CD4-positive, alpha-beta T cell treated with Interferon gamma for 1 hour (primary cell): ENCODE measurements at places on chromosomes 7 and 10.

- DNase-seq, result no peak
Measured at GRCh38 chr7:42690794-42691639, 220.9 kb downstream of the C7orf25 start.

DNA sequence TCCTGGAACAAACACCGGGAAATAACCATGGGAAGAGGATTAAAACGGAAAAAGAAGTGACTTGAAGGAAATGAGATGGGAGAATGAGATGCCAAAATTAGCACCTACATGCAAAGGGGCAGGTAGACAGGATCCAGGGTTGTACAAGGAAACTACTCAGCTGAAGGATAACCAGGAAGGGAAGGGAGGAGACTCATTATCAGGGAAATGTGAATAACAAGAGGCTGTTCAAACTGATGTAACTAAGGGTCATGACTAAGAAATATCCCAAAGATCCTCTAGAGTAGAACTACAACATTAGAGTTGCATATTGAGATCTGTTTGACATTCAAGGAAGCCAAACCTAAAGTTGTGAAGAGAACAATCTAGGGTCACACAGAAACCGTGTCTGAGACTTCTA is 166.2 kb upstream of the SP8 start:
- DNase-seq, result no peak

DNA sequence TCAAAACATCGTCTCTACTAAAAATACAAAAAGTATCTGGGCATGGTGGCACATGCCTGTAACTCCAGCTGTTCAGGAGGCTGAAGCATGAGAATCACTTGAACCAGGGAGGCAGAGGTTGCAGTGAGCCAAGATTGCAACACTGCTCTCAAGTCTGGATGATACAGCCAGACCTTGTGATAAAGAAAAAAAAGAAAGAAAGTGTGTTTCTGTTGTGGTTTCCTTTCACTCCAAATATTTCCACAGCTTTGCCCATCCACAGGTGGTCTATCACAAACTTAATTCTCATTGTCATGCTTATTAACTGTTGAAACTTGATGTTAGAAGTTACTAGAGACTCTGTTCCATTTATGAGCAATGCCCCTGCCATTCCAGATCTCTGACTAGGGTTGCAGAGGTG is 316.0 kb upstream of the SEMA3C start:
- DNase-seq, result no peak

GRCh38 chr7:131556909-131557651 is 652 bp upstream of the PODXL start:
- DNase-seq, result no peak

DNA sequence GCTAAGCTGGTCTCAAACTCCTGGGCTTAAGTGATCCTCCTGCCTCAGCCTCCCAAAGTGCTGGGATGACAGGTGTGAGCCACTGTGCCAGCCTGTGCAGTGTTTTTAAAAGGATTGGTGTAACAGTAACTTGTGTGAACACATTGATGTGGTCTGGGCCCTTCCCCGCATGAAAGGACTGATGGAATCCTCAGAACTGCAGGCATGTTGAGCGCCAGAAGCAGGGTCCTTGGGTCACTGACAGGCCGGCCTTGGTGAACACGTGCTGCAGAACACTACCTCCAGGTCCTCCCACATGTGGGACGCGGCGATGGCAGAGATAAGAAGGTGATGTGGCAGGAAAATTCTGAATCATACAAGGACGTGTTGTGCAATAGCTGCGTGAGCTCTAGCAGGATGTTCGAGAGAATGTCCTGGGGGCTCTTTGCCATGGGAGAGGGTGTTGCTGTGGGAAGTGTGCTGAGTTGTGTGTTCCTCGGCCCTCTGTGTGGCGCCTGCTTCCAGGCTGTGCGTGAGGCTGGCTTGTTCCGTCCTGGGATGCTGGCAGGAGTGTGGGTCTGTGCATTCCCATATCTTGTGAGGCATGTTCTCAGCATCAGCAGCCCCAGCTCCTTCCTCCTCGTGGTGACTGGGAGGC is 68.2 kb downstream of the DNAJB6 start:
- no peak for DNase-seq

DNA sequence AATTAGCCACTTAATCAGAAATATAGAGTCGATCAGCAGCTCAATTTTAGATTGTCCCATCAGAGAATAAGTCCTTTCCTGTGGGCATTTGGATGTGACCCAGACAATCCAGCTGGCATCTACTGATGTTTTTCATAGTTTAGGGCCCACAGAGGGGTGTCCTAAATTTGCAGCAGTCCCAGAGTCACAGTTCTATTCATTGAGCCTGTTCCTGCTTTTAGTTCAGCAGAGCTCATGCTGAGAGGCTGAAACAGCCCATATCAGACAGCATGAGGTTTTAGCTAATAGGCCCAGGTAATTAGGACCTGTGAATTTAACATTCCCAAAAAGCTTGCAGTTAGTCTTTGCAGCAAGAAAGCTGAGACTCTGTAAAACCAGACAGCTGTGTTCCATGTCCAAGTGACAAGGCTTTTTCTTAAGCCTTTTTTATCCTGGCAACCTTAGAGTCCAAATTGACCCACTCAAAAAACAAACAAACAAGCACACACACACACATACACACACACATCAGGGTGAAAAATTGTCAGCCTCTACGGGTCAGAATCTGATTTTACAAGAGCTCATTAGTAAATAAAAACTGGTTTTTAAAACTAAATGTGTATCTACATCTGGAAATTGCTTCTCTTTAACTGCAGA is 33.7 kb downstream of the ANKIB1 start:
- DNase-seq, result no peak

GRCh38 chr7:5462216-5462615 is 38.6 kb upstream of the TNRC18 start:
- no peak for DNase-seq

- no peak for DNase-seq
Measured at GRCh38 chr10:104548090-104548489, 93.0 kb upstream of the SORCS3 start.

GRCh38 chr10:123553810-123554430 is 112.2 kb upstream of the GPR26 start:
- DNase-seq, result no peak

DNA sequence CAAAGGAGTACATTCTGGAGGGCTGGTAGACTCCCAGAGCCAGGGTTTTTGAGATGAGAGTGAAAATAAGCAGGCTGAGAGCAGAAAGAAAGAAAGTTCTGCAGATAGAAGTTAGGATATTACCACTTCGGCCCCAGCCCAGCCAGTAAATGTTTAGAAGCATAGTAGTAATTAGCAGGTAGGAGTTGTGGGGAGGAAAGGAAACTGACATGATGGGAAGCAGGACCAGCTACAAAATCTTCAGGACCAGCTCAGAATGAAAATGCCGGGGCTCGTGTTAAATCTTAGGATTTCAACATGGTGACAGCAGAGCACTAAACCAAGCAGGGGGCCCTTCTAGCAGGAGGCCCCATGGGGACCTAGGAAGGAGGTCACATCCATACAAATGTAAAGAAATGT is 28.7 kb downstream of the PRSS2 start:
- DNase-seq, result no peak

- no peak for DNase-seq
Measured at GRCh38 chr7:138713191-138713590, 12.0 kb upstream of the SVOPL start.

DNA sequence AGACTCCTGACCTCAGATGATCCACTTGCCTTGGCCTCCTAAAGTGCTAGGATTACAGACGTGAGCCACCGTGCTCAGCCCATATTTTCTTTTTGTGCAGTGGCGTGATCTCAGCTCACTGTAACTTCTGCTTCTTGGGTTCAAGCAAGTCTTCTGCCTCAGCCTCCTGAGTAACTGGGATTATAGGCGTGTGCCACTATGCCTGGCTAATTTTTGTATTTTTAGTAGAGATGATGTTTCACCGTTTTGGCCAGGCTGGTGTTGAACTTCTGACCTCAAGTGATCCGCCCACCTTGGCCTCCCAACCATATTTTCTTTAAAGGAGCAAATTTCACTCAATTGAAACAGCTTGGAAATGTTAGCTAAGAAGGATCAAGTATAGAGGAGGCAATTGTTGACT is 16.5 kb downstream of the GBF1 start:
- DNase-seq, result no peak

- DNase-seq, result no peak
Measured at GRCh38 chr10:44306147-44306710, 78.7 kb downstream of the CXCL12 start.

- no peak for DNase-seq
Measured at GRCh38 chr10:7340179-7340874, 70.5 kb downstream of the SFMBT2 start.

- no peak for DNase-seq
Measured at GRCh38 chr10:116281775-116282174, 8.8 kb upstream of the GFRA1 start.

GRCh38 chr10:62112300-62112699 is 156.3 kb downstream of the RTKN2 start:
- DNase-seq, result no peak

GRCh38 chr7:36076074-36076473 is 77.0 kb upstream of the EEPD1 start:
- DNase-seq, result no peak

DNA sequence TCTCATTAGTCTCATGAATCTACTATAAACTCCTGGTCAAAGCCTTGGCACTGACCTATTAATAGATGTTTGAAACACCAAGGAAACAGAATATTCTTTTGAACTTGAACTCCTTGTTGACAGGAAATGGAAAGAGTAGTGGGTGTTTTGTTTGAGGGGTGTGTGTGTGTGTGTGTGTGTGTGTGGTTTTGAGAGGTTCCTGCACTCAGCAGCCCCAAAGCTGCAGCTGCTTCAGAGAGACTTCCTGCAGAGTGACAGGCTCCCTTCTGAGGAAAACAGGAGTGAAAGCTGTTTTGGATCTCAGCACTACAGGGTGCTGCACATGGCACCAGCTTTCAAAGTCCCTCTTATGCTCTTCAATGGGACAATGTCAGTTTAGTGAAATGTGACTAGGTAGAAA is 546.5 kb upstream of the STEAP1 start:
- DNase-seq, result no peak

GRCh38 chr10:73916761-73917470 is 6.0 kb downstream of the PLAU start:
- no peak for DNase-seq

GRCh38 chr10:23096802-23097549 is 1.6 kb downstream of the MSRB2 start:
- DNase-seq, result no peak

DNA sequence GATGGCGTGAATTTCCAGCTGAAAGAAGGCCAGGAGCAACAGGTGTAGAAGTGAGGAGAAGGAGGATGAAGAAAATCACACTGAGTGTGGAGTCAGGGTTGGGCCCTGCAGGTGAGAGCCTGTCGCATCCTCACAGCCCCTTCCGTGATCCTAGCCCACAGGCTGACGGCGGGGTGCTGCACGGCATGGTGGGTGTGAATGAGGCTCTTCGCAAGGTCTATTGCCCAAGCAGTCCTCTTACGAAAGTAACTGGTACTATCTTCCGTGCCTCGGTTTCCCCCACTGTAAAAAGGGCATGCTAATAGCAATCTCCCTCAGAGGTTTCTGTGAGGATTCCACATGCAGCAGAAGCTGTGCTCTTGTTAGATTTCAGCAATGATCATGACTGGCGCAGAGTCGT is 129.9 kb upstream of the TNS3 start:
- DNase-seq, result no peak

GRCh38 chr7:35695987-35696386 is 1.1 kb upstream of the HERPUD2 start:
- no peak for DNase-seq

DNA sequence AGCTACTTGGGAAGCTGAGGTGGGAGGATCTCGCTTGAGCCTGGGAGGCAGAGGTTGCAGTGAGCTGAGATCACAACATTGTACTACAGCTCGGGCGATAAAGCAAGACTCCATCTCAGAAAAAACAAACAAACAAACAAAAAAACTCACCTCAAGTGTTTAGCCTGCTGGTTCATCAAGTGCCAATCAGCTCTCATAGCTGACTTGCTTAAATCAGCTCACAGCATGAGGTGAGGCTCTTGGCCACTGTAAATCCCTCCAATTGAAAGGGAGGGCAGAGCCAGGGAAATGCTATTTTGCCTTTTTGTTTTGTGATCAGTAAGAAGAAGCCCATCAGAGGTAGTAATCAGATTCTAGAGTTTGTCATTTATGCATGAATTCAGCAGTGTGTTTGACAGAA is 112.3 kb downstream of the RAB11FIP2 start:
- no peak for DNase-seq

DNA sequence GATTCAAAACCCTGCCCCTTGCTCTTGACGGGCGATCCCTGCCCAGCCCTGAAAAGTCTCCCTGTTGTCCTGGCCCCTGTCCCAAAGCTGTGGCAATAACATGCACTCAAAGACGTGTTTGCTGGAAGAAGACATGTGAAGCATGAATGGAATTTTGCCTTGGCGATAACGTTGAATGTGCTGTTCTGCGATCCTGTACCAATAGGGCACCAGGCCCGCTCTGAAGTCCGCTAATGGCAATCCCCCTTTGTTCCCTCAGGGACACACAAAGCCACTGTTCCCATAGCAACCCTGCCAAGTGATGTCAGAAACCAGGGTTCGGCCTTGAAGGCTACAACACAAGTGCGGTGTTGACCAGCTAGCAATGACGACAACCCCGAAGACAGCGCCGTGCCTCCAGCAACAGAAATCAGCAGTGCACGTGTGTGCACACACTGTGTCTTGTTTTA is 284.6 kb downstream of the KLF6 start:
- no peak for DNase-seq

- no peak for DNase-seq
Measured at GRCh38 chr10:46033602-46034011, 3.2 kb upstream of the NCOA4 start.

DNA sequence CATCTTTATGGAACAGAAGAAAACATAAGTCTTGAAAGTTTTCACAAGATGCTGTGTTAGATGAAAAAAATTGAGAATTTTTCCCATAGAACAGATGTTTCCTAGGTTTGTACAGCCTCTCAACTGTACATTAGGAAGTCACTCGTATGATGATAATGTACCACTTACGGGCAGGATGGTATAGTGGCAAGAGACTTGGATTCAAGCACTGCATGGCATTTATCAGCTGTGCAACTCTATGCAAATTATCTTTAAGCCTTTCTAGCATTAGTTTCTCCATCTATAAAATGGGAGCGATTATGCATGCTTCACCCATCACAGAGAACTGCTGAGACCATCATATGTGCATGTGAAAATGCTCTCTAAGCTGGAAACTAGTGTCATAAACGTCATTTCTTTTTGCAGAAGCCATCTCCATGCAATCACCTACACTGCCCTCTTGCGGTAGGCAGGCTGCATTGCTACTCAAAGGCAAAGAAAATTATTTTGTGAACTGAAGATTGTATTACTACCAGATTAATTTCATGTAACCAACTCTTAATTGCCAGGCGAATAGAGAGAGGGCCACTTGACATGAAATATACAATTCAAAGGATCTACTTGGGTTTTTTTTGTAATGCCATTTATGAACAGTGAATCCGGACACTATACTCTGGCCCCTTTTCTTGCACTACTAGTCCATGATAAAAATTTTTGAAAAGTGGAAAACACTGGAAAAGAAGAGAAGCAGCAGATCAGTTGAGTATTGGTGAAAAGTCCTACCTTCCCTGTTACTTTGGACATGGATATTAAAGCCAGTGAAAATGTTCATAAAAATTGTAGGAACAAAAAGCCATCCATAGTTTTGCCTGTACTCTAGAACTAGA is 102.3 kb downstream of the JAZF1 start:
- peak; percentile 29 for DNase-seq
